ENCODE measurements at places on chromosomes 11 and 22.

DNA sequence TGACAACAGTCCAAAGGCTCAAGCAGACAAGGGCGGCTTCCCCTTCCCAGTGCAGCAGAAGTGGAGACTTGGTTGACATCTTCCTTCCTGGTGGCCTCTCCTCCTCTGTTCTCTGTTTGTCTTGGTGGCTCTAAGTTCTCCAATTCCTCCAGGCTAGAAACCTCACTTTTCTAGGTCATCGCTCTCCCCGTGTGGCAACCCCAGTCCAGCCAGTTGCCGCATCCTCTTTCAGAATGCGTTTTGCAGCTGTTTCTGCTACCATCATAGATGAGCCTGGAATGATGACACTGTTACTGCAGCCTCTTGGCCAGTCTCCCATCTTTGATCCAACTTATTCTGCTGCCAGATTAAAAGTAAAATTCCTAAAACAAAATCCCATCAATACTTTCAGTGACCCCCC is 201.5 kb downstream of the TRIM29 start:
- no peak for DNase-seq

DNA sequence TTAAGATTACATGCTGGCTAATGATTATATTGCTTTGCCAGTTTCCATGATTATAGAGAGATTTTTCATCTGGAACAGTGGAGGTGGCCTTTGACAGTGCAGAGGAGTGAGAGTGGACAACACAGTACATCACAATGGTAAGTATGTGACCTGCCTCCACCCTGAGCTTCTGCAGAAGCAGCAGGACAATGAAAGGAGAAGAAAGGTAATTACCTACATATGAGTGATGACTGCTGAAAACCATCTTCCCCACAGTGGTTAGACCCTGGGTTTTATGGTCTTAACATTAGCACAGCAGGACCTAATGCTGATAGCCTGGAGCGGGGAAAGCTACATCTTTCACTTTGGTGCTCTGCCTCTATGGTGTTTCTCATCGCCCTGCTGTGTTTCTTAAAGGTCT is 454.7 kb upstream of the DDI1 start:
- DNase-seq, result no peak

DNA sequence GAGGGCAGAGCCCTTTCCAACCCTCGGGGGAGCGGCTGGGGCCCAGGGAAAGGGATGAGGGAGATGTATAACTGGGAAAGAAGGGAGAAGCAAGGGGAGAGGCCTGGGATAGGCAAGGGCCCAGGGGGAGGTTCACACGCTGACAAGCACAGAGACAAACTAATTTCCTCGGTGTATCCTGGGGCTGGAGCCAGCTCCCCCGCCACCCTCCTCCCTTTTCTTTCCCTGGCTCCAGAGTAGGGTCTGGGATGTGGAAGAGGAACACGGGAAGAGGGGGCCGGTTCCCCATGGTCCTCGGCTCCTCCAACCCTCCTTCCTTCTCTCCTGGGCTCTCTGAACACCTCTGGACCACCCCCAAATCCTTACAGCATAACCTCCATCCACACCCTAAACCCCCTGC is 6.9 kb downstream of the CLCF1 start:
- no peak for DNase-seq

GRCh38 chr11:61618978-61619377 is 38.1 kb upstream of the SYT7 start:
- no peak for DNase-seq

DNA sequence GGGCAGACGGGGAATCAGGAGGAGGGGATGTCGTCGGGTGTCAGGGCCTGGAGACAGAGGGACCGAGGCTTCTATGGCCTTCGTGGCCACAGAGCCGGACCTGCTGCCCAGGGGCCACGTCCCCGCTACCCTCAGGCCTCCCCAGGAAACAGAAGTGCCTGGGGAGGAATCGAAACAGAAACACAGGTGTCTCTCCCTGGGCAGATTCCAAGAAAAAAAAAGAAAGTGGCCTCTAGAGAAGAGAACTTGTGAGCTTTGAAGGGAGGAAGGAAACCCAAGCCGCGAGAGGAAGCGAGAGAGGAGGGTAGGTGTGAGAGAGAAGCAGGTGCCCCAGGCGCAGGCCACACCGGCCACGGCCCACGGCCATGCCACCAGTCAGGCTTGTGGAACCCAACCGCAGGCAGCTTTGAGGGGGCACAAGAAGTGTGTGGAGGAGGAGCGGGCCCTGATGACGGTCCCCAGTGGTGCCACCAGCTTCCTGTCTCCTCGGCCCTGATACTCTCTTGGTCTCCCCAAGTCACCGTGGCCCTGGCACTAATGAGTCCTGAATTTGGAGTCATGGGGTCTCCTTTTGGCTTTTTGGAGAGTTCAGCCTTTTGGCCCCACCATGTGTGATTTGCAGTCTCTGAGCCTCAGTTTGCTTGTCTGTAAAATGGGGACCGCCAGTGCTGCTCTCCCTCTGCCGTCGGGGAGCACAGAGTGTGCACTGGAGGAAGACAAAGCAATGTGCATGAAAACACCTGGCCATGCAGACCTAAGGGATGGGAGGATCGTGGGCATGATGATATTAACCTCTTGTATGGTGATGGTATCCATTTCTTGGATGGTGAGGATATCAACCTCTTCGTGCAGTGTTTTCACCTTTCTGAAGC is 25.2 kb downstream of the LIF start:
- DNase-seq, result no peak

DNA sequence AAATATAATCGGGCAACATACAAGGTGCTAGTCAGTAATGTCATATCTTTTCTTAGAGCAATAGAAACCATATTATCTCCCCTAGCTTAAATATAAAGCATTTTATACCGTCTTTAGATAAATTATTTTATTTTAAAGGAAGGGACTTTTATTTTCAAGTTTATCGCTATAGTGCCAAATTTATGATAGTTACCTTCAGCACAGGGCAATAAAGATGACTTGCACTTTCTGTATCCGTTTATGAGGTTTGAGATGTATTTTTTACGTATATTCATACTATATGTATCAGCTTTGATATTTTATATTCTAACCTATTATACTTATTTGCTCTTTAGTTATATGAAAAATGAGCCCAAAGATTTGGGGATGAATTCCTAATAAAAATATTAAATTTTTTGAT is 61.6 kb upstream of the CARD18 start:
- no peak for DNase-seq

GRCh38 chr11:77055101-77055561 is 11.6 kb upstream of the CAPN5 start:
- no peak for DNase-seq

- no peak for DNase-seq
Observed at GRCh38 chr11:9385327-9385899, 961 bp downstream of the IPO7 start.

GRCh38 chr11:130180896-130181294 is 21.3 kb downstream of the ST14 start:
- no peak for DNase-seq

DNA sequence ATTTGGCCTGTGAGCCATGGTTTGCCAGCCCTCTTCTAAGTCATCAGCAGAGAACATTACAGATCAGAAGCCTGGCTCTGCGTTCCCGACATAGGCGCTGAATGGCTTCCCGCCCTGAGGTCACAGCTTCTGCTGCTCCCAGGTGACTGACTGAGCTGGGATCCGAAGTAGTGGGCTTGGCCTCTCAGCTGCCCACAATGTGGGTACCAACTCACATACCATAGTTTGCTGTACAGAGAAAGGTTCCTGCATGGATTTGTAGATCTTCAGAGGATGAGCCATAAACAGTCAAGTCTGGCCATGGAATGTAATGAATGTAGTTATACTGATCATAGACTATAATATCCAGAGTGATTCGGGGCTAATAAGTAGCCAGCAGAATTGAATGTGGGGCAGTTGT is 42.6 kb downstream of the TEAD1 start:
- DNase-seq, result no peak

- DNase-seq, result no peak
Observed at GRCh38 chr11:86688398-86689179, 16.2 kb upstream of the ME3 start.

- DNase-seq, result no peak
Observed at GRCh38 chr11:61904539-61905048, 12.8 kb downstream of the RAB3IL1 start.
